SK-N-SH (cell line): ENCODE measurements at places on chromosomes 1 and 21. TPM values are rescaled to one million over a fixed set of nuclear protein-coding genes. Genes with fewer than 3 reads are reported as not detected.

OR6K3 gene
- not detected in 2 replicates for polyA plus RNA-seq

- peaks cover 9% of the 10 kb centered on the region; the same call in 1 of the 2 replicates for H3K4me1 ChIP-seq
- peaks cover 37% of the 10 kb centered on the region for H3K36me3 ChIP-seq
- no peak overlapping the region for H3K27ac ChIP-seq
- no peaks in the 10 kb centered on the region for H3K27me3 ChIP-seq
- no peak overlapping the region for H3K4me3 ChIP-seq
Observed at GRCh38 chr1:113756461-113756860, 2.8 kb downstream of the PHTF1 start.

GRCh38 chr1:225114354-225114990 lies 185.0 kb downstream of the DNAH14 start:
- no peaks in the 10 kb centered on the region for H3K4me1 ChIP-seq
- no peak overlapping the region for H3K27ac ChIP-seq
- H3K4me3 ChIP-seq = no peak overlapping the region

GRCh38 chr1:85058786-85059185 lies 10.5 kb upstream of the MCOLN3 start:
- H3K27me3 ChIP-seq = peaks cover 7% of the 10 kb centered on the region
- H3K4me3 ChIP-seq = no peak overlapping the region
- peaks cover 4% of the 10 kb centered on the region; the same call in 1 of the 2 replicates for H3K4me1 ChIP-seq
- DNase-seq = no peak
- no peaks in the 10 kb centered on the region for H3K36me3 ChIP-seq
